ENCODE measurements at places on chromosomes 4 and X.

DNA sequence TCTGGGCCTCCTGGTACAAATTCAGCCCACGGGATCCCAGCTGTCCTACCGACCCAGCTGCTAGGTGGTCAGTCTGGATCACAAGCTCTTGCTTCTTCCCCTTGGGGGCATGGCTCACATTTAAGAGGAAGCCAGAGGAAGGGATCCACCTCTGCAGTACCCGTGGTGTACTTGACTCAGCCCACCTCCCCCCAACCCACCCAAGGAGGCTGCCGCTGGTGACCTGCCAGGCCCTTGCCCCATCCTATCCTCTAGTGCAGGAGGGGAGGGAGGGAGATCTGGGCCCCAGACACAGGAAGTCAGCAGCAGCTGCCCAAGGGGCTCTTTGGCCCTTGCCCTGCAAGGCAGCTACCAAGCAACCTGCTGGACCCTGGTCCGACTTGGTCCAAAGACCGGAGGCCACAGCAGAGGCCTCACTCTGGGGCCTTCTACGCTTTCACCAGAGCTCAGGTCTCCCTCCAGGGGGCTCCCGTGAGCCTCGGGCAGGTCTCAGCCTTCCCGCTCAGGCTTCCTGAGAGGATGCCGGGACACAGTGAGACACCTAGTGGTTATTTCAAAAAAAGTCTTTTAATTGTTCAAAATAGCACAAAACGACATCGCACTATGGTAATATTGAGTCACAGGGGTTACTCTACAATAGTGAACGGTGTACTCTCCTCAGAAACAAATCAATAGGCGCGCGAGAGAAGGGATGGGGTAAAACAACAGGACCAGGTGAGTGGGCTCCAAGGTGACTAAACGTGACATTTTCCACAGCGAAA is 2.7 kb upstream of the RENBP start:
- DNase-seq = peak; percentile 46

DNA sequence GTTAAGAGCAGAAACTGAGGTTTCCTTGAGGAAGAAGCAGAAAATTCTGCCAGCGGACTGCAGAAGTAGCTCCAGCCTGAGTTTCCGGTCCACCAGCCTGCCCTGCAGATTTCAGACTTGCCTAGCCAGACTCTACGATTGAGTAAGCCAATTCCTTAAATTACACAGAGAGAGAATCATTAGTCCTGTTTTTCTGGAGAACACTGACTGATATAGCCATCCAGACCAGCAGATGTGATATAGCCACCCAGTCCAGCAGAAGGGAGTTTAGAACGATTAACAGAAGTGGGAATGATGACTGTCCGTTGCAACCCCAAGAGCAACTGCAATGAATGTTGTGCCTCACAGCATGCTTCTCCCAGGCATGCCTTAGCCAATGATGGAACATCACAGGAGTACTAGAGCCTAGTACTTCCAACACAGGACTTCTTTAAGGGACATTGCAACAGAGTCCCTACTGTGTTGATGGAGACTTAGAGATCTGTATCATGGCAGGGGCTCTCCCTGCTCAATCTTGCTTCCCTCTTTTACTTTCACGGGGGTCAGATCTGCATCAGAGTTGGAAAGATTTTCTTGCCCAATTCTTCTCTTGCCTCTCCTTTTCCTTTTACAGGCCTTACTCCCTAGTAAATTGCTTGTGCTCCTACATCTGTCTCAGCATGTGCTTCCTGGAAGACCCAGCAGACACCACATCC is 264.6 kb upstream of the CLNK start:
- no peak for DNase-seq

- no peak for DNase-seq
Observed at GRCh38 chrX:106718709-106719108, 7.8 kb upstream of the RNF128 start.

DNA sequence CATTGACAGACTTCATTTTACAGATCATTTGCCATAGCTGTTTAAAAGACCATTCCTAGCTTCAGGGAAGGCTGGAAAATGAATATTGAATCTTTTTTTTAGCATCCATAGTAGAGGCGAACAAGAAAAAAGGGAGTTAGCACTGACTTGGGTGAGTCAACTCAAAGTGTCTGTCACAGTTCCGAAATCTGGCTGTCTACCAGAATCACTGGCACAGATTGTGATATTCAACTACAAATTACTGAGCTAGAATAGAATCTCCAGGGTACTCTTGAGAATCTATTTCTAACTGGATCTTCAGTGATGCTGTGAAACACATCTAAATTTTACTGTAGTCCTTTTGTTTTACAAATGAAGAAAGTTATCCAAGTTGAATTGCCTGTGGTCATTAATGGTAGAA is 31.5 kb downstream of the SEC24B start:
- peak; percentile 14 for DNase-seq

- DNase-seq = no peak
Observed at GRCh38 chrX:9492901-9493300, 28.0 kb downstream of the TBL1X start.

- no peak for DNase-seq
Observed at GRCh38 chr4:169070895-169071218, 60.8 kb upstream of the CBR4 start.
